ENCODE measurements at places on chromosomes 4 and X. TPM values are rescaled to one million over a fixed set of nuclear protein-coding genes. Genes with fewer than 3 reads are reported as not detected.

The HSD17B10 gene
- 59.4 TPM for total RNA-seq

The MTTP gene
- total RNA-seq: under 0.01 TPM

The GRIPAP1 gene
- total RNA-seq: 24.9 TPM

The ENOX2 gene
- total RNA-seq: 4.9 TPM

The ZBTB49 gene
- total RNA-seq: 2.5 TPM

The MID2 gene
- 4.1 TPM for total RNA-seq

The MGST2 gene
- 1.2 TPM for total RNA-seq

The IBSP gene
- not detected for total RNA-seq

The L1CAM gene
- 0.09 TPM for total RNA-seq

The TEX11 gene
- not detected for total RNA-seq

The MSL3 gene
- 13.5 TPM for total RNA-seq

The RS1 gene
- total RNA-seq: not detected

The BEND4 gene
- total RNA-seq: not detected

The GSX2 gene
- total RNA-seq: not detected

The TDO2 gene
- 9.3 TPM for total RNA-seq

Data from bronchial smooth muscle cell (primary cell).